ENCODE measurements at places on chromosomes 11 and 22.

GRCh38 chr11:3014057-3014938, 22.2 kb upstream of the NAP1L4 start:
- no peak for DNase-seq

GRCh38 chr11:14059491-14059890, 97.0 kb downstream of the SPON1 start:
- peak; percentile 5 for DNase-seq

GRCh38 chr11:130476922-130477491, 28.6 kb downstream of the ADAMTS15 start:
- no peak for DNase-seq

DNA sequence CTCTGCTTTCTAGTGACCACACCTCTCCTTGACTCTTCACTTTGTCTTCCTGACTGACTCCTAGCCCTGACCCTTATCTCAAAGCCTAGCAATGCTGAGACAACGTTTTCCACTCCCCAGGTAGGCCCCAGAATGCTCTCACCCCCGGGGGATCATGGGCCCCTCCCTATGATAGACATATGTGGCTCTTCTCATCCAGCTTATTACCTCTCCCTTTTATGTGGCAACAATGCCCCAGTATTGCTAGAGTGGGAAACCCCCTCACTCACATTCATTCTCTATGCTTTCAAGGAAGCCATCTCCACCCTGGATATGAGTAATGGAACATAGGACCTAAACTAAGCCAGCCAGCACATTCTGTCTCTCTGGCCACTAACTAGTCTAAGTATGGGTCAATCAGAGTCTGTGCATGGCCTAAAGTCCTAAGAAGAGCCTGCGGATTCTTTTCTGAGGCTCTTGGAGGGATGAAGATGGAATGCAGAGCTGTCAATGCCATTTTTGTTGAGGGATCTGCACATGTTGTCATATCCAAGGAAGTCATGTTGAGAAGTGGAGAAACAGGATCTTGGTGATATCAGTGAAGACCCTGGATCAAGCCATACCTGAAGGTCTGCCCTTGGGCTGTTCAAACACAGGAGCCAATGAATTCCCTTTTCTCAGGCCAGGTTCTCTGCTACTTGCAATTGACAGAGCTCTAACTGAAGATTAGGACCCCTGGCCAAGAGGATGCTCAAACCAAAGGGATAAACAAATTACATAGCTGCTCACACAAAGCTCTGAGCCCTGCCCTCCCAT, 79.8 kb upstream of the GRK3 start:
- DNase-seq = no peak
